T-helper 17 cell (primary cell): ENCODE measurements at places on chromosomes 3 and 15.

DNA sequence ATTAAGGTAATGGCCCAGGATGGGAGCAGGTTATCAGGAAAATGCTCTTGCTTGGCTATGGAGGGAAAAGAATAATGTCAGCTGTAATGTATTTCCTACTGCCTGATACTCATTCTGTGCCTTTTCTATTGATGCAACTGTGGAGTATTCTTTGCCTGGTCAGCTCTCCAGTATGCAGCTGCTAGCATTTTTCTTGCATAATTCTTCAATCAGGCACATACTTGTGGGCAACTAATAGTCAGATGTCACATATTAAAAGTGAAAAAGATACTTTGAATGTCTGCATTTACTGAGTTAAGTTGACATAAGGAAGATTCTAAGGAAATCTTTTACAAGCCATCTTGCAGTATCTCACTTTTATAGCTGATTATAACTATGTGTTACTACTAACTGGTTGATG is 29.5 kb downstream of the CD80 start:
- DNase-seq, result no peak

DNA sequence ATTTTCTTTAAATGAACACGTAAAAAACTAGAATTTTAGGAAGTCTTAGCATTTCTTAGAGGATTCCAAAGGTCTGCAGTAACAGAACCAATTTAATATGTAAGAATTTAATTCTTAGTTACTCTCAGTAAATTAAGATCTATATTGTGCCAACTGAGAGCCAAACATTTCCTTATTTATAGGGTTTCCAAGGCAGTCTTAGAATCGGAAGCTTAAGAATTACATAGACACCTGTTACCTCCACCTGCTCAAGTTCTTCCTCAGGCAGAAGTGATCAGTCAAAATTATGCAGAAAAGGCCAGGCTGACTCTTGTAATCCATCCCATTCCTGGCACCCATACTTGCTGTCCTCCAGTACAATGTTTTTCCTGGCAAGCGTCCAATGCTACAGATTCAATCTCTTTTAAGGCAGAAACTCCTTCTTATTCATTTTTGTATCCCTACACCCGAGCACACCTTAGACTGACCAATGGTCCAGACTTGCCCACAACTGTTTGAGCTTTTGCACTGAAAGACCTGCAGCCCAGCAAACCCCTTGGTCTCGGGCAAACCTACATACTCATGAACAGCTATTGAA is 64.3 kb downstream of the NCEH1 start:
- no peak for DNase-seq

DNA sequence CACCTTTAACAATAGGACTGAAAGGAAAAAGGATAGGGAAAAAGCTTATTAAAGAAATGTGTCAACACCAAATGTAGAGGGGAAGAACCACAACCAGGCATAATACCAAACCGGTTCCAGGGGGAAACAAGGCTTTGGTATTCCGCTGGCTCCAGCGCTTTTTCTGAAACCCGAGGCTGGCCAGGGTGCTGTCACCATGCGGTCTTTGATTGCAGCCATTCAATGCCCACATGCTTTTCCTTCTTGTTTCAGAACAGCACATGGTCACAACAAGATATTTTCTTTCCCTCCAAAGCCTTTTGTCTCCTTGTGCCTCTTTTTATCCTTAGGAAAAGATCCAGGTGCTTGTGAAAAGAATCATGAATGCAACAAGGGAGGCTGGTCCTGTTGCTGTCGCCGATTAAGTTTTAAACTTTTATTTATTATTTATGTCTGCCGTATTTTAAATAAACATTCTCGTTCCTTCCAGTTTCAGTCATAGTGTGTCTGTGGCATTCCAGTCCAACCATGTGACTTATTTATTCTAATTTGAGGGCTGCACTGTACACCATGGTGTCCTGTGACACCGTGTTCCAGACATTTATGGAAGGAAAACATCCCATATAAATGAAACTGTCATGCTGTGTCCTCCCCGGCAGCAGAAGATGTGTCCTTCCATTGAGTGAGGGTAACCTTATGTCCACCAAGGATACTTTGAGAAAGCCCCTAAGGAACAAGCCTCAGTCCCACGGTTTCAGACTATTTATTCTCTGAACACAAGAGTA is 41.1 kb downstream of the CCK start:
- DNase-seq, result no peak

GRCh38 chr3:148796799-148797198 is 30.8 kb upstream of the CPB1 start:
- no peak for DNase-seq

GRCh38 chr3:133330065-133330464 is 69.8 kb upstream of the BFSP2 start:
- DNase-seq, result no peak
